ENCODE measurements at places on chromosomes 13 and 19.

- no peak for DNase-seq
Observed at GRCh38 chr19:7545904-7546303, 10.4 kb downstream of the PNPLA6 start.

DNA sequence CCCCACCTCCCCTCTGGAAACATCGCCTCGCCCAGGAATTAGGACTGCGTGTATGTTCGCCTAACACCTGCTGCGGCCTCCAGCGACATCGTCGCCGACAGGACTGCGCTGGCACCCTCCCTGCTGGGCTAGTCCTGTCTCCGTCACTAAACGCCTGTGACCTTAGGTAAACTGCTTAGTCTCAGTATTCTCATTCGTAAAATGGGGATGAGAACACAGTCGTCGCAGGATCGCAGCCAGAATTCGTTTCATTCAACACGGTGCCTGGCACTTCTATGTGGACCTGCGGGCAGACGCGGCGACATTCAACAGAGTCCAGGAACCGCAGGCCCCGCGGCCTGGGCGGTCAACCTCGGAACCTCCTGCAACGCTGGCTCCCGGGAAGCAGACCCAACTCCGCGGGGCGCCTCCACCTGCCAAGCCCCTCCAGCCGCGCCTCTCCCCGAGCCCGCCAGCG lies 485 bp downstream of the CRYL1 start:
- no peak for DNase-seq

- peak; percentile 59 for DNase-seq
Observed at GRCh38 chr19:46990991-46991676, 28.5 kb upstream of the NPAS1 start.

GRCh38 chr13:25253702-25254101 lies 33.6 kb downstream of the MTMR6 start:
- no peak for DNase-seq

DNA sequence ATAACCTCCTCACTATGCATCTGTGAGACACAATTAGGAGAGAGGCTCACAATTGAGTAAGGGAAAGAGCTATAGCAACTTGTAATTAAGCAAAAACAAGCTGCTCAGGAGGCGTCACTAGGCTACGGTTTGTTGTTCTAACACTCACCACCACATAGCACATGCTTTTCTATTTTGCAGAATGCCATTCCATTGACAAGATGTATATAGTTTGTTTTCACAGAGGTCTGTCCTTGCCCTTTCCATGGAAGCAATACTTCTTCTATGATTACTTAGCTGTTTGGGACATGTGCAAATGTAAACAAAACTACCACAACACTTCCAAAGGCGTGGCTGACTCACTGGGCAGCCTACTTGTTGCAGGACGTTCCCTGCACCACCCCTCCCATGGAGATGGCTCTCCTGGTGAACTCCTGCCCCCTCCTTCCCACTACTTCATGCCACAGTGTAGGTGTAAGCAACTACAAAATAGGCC lies 33.9 kb upstream of the FAM216B start:
- no peak for DNase-seq

DNA sequence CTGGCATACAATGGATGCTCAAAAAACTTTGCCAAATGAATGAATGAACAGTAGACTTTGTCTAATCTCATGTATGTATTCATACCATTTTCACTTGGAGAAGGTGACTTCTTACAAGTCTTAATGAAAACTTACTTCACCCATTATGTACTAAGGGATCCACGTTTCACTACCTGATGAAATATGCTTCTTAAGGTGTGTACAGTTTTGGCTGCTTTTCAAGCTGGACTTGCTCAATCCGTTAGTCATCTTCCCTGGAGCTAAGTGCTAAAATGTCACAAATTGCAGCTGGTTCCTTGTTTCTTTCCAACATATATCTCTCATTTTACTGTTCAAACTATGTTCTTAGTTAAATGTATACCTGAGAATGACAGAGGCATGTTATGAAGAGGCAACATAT lies 4.2 kb upstream of the CCNA1 start:
- no peak for DNase-seq

DNA sequence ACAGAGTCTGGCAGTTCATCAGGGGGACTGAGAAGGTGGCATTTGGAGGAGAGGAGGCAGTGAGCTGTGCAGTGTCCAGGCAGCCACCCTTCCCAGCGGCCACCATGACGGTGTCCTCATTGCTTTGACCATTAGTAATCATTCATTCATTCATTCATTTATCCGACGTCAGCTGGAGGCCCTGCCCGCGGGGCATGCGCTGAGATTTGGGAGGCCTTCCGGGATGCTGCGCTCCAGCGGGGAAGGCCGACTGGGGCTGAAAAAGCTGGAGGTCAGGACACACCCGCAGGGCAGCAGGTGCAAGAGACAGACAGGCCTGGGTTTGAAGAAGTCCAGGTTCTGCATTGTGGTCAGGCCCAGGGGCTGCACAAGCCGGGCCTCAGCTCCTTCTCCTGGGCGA lies 8.9 kb downstream of the TTYH1 start:
- DNase-seq, result no peak

DNA sequence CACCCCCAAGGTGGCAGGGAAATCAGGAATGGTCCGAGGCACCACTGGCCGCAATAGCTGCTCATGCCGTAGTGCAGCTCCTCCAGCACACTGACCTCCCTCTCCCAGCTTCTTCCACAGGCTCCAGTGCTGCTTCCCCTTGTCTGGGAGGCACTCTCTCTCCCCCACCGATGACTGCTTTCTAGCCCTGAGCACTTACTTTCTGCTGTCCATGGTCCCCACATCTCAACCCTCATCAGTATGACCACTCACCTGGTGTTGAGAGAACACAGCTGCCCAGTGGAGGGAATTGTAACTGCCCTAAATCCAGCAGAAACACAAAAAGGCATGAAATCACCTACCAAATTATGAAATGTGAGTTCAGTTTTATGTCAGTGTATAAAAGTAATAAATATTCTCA lies 28.9 kb upstream of the TPP2 start:
- DNase-seq, result no peak

- no peak for DNase-seq
Observed at GRCh38 chr19:29285878-29286277, 72.9 kb upstream of the UQCRFS1 start.

DNA sequence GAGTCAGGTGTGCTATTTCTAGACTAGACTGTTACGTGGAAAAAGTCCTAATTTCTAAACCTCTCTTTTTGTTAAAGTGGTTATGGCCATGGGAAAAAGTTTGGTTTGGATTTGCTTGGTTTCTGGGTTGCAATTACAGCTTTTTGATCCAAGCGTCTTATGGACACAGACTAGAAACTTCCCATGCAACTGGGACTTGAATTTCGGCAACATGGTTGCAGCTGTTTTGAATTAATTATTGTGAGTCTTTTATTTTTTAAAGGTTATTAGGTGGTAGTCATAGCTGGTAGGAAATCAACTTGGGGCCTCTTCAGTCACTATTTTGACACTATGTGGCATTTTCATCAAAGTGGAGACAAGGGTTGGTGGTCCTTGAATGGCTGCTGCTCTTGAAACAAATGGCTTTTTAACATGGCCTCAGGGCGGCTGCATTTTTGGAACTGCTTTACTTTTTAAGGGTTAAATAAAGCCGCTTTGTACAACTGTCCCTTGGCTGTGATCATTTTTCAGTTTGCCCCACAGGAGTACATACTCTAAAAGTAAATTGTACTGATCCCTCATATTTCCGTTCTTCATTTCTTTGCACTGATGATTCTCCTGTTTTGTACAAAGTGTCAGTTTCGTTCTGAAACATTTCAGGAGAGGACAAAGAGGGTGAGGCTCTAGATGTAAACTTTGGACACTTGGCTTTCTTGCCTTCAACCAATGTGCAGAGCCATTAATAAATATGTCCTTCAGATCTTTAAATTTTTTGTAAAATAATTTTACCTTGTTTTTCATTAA lies 15.9 kb downstream of the HNRNPM start:
- no peak for DNase-seq

DNA sequence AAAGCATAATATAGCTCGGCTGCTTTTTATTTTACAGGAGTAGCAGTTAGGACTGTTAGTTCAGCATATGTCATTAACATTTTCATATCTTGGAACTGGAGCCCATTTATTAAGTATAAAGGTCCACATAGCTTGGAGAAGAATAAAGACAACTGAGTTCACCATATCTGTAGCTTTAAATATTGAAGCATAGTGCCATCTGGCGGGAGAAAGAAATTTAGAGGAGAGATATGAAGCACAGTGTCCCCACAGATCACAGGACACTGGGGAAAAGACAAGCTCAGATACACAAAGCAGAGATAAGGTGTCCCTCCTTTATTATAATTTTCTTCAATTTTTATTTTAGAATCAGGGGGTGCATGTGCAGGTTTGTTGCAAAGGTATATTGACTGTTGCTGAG lies 104.7 kb upstream of the FREM2 start:
- no peak for DNase-seq

All from stimulated activated CD4-positive, alpha-beta T cell treated with anti-CD3 and anti-CD28 coated beads, Interleukin-2, amount 100 ng/mL, for 48 hours (primary cell).